ENCODE measurements at places on chromosomes 13 and 19.

GRCh38 chr13:47865883-47866282 is 135.2 kb downstream of the SUCLA2 start:
- DNase-seq: no peak

DNA sequence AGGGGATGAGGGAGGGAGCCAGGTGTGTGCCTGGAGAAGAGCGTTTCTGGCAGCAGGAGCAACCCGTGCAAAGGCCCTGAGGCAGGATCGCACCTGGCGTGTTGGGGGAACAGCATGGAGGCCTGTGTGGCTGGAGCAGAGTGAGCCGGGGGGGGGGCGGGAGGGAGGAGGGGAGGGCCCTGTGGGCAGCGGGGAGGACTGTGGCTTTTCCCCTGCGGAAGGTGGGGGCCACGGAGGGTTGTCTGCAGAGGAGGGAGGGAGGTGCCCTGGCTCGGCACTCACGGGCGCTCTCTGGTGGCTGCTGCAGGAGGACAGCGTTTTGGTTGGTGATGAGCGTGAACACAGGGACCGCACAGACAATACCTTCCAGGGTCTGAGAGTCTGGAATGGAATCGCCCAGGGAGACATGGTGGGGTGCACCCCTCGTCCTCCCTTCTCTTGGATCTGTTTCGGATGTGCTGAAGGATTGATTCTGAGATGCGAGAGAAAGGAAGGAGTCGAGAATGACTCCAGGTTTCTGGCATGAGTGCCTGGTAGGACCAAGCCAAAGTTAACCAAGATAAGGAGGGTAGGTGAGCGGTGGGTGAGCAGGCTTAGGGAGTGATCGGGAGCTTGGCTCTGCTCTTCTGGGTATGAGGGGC is 6.5 kb downstream of the RAB11B start:
- peak; percentile 80 for DNase-seq

GRCh38 chr13:57704031-57704430 is 72.5 kb downstream of the PCDH17 start:
- DNase-seq: no peak

GRCh38 chr19:58009301-58009665 is 6.7 kb upstream of the ZNF606 start:
- no peak for DNase-seq

GRCh38 chr19:4374498-4375163 is 25.7 kb downstream of the SH3GL1 start:
- no peak for DNase-seq

DNA sequence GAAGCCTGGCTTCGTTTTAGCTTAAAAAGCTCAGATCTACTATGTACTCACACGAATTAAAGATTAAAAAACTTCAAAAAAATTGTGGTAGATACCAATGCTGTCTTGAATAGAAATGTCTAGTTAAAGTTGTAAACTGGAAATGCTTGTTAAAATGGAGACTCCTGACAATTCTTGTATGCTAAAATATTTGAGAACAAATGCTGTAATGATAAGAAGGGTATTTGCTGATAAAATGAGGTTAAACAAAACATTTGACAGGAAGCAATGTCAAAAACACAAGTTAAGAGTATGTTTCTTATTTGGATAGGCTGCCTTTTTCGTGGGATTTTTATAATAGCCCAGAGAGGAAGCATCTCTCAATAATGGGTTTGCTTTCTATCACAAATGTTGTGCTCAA is 48.0 kb upstream of the POSTN start:
- no peak for DNase-seq

- DNase-seq: peak; percentile 74
These were observed 9.8 kb upstream of the DPF1 start for GRCh38 chr19:38233740-38234251.

All from CD4-positive, alpha-beta T cell treated with Interleukin-2 at 100 ng/mL for 4 hours (primary cell).